ENCODE measurements at places on chromosomes 2 and 18.

GRCh38 chr2:219645631-219646527, 18.4 kb downstream of the SLC4A3 start:
- no peak for DNase-seq

GRCh38 chr18:62828852-62829251, 113.5 kb downstream of the PHLPP1 start:
- DNase-seq = no peak

- DNase-seq = no peak
These were observed 100.3 kb downstream of the IRS1 start for GRCh38 chr2:226699321-226699720.

- no peak for DNase-seq
These were observed 144.1 kb upstream of the SETBP1 start for GRCh38 chr18:44536619-44537018.

DNA sequence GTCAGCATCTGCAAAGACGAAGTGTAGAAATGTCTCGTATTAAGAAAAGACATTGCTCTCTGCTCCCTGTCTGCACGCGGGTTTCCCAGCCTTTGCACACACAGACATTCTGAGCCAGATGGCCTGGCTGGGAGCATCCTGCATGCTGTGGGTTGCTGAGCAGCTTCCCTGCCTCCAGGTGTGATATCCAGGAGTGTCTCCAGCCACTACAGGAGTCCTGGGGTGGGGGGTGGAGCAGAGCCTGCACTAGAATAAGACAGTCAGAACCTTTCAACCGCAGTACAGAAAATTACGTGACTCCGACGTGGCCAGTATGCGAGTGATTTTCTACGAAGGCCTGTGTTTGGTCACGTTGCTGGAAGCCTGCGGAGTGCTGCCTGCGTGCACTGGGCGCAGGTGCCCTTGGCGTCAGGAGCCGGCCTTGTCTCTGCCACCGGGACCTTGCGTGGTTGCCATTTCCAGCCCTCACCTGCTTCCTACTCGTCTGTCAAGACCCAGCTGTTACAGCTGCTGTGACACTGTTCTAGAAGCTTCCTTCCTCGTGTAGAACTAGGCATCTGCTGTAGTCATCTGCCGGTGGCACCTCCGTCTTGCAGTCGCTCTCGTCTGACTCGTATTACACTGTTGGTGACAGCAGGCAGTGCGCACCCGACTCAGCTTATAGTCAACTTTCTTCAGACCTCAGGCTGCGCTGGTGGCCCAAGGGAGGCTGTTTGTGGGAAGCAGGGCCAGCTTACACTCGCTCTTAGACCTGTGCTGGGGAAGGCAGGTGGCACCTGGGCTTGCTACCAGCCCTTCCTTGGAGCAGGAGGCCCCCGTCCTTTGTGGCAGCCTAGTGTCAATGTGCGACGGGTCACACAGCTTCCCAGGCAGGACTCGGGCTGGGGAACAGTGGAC, 11.2 kb downstream of the CTDP1 start:
- no peak for DNase-seq

GRCh38 chr2:189540551-189540950, 40.0 kb downstream of the SLC40A1 start:
- DNase-seq = no peak

DNA sequence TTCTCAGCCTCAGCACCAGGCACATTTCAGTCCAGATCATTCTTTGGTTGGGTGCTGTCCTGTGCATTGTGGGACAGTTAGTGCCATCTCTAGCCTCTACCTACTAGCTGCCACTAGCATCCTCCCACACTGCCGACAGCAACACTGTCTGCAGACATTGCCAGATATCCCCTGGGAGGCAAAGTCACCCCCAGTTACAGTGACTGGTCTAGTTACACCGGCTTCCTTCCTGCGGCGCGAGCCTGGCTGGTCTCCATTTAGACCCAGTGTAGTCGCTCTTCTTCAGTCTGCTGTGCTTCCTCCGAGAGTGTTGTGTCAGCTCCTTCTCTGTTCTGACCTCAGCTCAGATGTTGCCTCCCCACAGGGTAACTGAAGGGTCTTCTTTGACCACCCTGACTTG, 283.1 kb downstream of the PHLPP1 start:
- no peak for DNase-seq

- no peak for DNase-seq
These were observed 269.1 kb downstream of the TMX3 start for GRCh38 chr18:68445668-68446426.

DNA sequence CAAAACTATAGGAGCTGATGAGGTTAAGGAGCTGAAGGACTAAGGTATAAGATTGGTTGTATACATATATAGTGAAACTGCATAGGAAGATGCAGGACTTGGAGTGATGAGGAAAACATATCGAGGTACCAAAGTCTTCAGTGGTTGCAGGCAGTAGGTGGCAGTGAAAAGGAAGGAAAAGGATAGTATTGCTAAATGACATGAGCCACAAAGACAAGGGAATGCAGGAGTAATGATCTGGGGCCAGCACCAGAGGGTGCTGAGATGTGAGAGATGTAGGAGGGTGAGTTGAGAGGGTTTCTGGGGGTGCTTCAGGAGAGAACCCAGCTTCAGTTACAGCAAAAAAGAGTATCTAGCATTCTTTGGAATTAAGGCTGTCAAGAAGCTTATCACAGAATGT, 172.2 kb upstream of the MYO3B start:
- DNase-seq = no peak

- no peak for DNase-seq
These were observed 205.4 kb upstream of the CDH2 start for GRCh38 chr18:28382215-28382879.

DNA sequence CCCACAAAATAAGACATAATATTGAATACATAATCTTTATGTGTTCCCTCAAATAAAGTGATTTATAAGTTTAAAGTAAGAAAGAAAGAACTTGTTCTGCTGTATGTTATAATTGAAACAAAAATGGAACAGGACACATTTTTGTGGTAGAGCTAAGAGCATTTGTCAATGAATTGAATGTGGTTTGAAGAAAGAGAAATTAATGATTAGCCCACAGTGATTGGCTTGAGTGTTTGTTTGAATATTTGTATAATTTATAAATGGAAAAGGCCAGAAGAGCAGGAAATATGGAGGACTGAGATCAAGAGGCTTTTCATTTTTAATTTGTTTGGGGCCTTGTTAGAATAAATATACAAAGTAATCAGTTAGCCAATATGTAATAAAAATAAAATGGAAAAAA, 395.1 kb upstream of the CDH19 start:
- DNase-seq = no peak

DNA sequence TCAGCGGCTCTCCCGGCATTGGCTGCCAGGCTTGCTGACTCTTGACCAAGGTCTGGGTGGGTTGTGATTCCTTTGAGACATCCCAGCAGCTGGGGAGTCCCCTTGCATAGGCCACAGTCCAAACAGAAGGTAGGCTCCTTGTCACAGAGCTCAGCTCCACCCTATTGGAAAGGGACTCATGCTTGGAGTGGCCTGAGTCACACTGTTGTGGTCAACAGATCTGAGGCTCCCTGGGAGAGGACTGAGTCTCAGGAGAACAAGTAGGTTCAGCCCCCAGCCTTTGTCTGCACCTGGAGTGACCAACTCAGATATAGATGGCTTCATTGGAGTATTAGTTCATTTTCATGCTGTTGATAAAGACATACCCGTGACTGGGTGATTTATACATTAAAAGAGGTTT, 32.1 kb upstream of the SH3BP4 start:
- DNase-seq = no peak

DNA sequence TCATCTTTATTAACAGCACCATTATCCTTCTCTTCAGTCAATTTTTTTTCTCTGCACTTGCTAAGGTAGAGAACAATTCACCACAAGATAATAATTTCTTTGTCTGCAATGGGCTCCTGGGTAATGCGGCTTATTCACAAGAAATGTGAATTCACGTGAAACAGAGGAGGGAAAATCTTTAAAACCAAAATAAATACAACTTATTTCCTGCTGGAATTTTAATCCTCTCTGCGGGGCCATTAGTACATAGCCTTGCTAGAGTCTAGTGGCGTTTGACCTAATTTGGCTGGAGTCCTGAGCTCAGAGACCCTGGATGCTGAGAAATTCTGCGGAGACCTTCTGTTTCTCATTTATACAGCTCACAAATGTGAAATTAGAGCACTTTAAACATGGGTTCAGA, 319.3 kb upstream of the MMADHC start:
- no peak for DNase-seq

- DNase-seq = no peak
These were observed 105.6 kb upstream of the FSHR start for GRCh38 chr2:49259926-49260325.

- no peak for DNase-seq
These were observed 36.4 kb upstream of the ZCCHC2 start for GRCh38 chr18:62486290-62486964.

DNA sequence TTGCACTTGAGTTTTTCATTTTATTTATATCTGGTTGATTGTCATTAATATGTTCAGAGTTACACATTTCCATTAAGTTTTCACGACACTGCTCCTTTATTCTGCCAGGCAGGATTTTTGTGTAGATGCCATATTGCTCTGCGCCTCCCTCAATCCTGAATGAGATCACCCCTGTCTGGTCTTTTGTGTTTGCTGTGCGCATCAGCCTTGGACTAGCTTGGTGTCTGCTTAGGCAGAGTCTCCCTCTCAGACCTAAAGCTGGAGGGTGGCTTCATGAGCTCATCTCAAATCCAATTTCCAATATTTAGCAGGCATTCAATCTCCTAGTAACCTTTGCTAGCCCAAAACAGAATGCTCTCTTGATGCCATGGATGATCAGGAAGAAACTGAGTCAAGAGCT, 137.4 kb downstream of the SMAD7 start:
- DNase-seq = no peak

DNA sequence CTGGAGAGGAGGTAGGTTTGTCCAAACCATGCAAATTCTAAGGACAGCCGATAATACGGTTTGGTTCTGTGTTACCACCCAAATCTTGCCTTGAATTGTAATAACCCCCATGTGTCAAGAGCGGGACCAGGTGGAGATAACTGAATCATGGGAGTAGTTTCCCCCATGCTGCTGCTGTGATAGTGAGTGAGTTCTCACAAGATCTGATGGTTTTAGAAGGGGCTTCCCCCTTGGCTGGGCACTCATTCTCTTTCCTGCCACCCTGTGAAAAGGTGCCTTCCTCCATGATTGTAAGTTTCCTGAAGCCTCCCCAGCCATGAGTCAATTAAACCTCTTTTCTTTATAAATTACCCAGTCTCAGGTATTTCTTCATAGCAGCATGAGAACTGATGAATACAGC, 295.2 kb downstream of the NBAS start:
- no peak for DNase-seq

DNA sequence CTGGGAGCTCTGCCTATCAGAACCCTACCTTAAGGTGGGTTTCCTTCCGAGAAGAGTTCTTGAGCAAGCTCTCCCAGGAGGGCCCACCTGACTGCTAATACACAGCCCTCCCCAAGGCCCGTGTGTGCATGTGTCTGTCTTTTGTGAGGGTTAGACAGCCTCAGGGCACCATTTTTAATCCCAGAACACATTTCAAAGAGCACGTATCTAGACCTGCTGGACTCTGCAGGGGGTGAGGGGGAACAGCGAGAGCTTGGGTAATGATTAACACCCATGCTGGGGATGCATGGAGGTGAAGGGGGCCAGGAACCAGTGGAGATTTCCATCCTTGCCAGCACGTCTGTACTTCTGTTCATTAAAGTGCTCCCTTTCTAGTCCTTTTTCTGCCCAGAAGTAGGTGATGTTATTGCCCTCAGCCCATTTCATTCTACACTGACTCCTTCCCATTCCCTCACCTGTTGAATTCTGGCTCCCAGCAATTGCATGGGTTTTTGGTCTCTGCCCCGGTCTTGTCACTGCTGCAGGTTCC, 6.5 kb downstream of the TMEM37 start:
- no peak for DNase-seq

DNA sequence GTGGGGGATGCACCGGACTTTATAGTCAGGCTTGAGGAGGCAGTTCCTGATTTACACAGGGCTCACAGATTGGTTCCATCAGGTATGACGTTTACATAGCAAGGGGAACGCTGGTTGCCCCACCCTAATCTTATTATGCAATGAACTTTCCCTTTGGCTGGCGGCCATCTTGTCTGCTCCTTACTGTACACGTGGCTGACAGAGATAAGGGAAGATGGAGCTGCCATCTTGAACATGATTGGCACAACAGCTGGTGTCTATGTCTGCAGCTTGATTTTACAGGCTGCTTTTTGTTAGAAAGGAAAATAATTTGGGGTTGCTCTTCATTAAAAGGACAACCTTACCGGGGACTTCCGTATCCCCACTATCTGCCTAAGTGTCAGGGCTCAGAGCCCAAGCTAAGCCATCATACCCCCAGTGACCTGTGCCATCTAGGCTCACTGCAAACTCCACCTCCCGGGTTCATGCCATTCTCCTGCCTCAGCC, 33.5 kb upstream of the ATG16L1 start:
- no peak for DNase-seq

GRCh38 chr2:172246649-172247048, 143.9 kb upstream of the DLX2 start:
- no peak for DNase-seq

DNA sequence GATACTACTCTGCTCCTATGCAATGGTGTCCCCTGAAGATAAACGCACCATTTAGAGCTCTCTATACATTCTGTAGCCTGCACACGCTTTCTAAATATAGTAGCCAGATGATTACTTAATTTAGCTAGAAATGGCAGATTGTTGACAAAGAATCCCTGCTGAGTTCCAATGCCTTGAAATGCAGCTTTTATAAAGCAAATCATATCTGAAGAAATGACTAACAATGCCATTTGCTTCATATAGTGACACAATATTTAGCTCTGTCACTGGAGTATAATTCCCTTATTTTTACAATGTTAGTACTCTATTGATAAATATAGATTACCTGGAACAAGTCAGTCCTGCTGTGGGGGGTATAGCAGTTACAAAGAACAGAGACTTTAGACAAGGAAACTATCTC, 166.2 kb downstream of the CDCA7 start:
- DNase-seq = no peak

- DNase-seq = no peak
These were observed 151.8 kb downstream of the PIK3C3 start for GRCh38 chr18:42106784-42107183.

DNA sequence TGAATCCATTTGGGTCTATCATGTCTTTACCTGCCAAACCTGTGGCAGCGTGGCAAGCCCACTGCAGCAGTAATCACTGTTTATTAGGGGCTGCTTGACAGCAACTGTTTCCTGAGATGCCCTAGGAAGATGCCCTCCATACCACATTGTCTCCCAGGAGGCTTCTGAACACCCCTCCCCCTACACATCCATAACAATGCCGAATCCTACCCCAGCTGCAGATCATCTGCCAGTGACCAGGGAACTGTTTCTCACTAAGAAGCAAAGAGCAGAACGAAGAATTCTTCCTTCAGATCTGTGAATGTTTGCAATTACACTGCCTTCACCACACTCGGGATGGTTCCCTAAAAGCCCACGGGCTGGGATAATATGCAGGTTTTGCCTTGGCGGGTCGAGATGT, 127.8 kb downstream of the VIT start:
- no peak for DNase-seq

GRCh38 chr18:49487711-49488310, 777 bp upstream of the C18orf32 start:
- no peak for DNase-seq

DNA sequence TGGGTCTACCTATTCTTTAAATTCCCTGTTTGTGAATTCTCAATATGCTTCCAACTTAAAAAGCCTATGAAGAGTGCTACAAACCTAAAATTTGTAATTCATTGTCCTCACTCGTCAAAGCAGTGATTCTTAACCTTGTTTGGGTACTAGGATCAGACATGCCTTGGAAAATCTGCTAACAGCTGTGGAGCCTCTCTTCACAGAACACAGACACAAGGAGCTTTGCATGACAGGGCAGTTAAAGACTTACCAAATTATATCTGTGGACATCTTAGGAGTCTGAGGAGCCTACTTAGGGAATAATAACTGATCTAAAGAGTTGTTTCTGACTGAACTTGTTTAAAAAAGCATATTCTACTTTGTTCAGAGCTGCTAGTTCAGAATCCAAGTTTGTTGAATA, 38.1 kb downstream of the TMEM87B start:
- no peak for DNase-seq

All from effector memory CD8-positive, alpha-beta T cell (primary cell).